ENCODE measurements at places on chromosomes 7 and 10. TPM values are rescaled to one million over a fixed set of nuclear protein-coding genes. Genes with fewer than 3 reads are reported as not detected.
A peak's percentile ranks its signal among the peaks of the same experiment; 100 is the strongest.

DNA sequence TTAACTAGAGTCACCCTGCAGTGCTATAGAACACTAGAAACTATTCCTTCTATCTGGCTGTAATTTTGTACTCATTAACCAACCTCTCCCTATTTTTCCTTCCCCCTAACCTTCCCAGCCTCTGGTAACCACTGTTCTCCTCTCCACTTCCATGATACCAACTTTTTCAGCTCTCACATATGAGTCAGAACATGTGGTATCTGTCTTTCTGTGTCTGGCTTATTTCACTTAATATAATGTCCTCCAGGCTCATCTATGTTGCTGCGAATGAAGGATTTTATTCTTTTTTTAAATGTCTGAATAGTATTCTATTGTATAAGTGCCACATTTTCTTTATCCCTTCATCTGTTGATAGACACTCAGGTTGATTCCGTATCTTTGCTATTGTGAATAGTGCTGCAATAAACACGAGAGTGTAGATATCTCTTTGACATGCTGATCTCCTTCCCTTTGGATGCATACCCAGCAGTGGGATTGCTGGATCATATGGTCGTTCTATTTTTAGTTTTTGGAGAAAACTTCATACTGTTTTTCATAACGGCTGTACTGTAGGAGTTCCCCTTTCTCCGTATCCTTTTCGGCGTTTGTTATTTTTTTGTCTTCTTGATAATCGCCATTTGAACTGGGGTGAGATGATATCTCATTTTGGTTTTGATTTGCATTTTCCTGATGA is 101.4 kb downstream of the FAM107B start:
- no peak for DNase-seq

GRCh38 chr10:51342381-51342780 is 268.1 kb downstream of the PRKG1 start:
- no peak for DNase-seq

DNA sequence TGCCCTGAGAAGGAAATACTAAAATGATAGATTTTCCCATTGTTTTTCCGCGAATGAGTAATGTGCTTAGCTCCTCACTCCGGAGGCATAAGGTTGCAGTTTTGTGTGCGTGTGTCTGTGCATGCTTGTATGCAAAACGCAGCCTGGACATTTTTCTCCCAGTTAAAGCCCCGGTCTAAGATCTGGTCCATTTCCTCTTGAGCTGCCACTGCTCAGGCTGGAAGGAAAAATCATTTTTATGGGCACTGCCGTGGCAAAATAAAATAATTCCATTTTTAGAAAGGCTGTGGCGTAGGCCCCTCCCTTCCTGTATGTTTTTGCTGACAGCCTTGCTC is 260.6 kb downstream of the WDR37 start:
- no peak for DNase-seq

- DNase-seq: no peak
Observed at GRCh38 chr7:35725280-35725680, 30.3 kb upstream of the HERPUD2 start.

- no peak for DNase-seq
Observed at GRCh38 chr7:39621261-39621660, 2.1 kb upstream of the RALA start.

DNA sequence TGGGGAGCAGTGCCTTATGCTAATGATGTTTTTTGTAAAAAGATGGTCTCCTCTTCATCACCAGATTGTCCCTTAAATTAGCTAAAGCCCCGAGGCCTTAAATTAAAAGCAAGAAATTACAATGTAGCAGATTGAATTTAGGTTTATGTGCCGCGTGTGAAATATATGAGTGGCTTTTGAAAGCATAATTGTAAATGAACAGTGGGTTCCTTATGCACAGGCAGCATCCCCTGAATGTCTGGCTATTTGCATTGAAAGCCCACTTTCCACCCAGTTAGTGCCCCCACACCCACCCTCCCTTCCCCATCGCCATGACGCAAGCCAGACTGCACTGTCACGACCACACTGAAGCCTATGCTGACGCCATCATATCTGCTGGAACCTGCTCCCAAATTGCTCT is 62.4 kb upstream of the SORCS3 start:
- DNase-seq: no peak

DNA sequence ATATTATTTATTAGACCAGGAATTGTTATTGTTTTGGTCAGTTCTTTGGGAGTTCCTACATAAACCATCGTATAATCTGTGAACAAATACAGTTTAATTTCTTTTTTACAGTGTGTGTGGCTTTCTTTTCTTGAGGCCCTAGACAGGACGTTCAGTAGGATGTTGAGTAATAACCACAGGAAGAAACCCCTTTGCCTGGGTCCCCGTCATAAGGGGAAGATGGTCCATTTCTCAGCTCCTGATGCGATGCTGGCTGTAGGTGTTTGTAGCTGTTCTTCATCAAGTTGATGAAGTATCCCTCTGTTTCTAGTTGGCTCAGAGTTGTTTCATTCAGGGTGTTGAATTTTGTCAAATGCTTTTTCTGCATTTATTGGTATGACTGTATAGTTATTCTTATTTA is 219.7 kb upstream of the ADARB2 start:
- DNase-seq: no peak

DNA sequence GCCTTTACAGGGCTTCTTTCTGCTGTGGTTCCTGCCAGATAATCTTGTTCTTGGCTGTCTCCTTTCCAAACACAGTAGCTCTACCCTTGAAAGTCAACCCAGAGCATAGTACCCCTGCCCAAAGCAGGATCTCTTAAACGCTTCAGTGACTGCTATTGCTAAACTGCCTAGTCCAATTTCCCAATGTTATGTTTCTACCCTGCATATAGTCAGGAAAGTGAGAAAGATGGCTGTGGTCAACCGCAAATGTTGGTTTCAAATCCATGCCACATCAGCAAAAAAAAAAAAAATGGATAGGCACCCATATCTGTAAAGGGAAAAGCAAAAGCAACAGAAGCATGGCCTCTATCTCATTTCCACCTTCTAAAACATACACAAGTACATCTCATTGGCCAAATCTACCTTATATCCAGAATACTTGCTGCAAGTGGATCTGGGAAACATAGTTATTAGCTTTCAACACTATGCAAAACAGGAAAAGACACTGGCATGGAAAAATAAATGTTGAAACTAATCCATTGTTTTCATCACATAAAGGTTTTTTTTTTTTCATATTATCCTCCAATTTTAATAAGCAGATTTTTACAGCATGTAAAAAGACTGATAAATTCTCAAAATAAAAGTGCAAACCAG is 59.8 kb downstream of the DNAJC1 start:
- DNase-seq: no peak

DNA sequence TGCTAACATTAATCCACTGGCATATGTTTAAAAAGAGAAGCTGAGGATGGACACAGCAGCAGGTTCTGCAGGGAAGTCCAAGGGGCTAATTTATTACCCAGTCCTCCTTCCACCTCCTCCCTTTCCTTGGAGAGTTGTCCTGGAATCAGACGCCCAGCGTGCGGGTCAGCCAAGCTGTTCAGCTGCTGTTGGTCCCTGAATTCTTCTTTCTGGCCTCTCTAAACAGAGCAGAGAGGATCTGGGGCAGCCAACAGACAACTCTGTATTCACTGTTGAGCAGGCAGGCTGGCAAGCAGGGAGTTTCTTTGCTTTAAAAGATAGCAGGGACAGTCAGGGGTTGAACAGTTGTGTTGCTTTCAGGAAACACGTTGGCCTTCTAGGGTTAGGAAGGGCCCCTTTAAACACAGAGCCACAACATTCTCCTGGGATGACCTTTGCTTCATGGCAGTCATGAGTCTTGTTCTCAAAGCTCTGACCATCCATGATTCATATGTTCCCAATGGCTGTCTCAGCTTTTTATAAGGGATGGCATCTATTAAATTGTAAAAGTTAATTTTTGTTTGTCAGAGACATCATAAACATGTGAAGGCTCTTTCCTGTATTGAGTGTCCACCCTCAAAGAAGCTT is 217.0 kb downstream of the CREB5 start:
- no peak for DNase-seq

DNA sequence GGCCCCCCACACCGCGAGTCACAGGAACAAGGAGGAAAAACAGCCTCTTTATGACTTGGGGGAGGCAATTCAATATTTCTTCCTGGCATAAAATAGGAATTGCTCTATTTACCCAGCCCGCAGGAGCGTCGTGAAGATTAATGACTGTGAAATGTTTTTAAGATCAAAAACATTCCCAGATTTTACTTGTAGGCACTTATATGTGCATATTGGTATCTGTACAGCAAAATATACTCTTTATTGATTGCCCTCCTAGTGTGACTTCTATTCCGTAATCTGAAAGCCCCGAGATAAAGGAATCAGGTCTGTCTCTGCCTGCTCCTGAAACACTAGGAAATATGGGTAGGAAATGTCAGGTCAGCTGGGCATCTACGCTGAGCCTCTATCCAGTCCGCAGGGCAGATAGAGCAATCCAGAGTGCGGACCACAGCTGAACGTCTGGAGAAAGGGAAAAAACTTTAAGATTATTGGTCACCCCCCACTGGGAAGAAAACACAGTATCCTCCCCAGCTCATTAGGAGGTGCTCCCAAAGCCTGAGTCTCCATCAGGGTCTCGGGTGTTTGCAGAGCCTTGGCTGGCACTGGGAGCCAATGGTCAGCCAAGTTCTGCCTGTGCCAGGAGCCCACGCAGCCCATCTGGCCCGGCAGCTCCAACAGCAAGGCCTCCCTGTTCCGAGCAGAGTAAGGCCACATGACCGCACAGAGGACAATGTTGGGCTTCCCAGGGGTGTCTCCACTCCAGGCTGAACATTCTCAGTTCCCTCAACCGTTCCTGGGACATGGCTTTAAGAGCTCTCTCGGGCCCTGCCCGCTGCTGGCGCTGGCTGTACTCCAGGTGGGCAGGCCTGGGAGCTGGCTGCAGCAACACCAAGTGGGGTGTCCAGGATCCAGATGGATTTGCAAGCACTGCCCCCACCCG is 7.7 kb downstream of the CTBP2 start:
- peak; percentile 84 for DNase-seq

- DNase-seq: no peak
Observed at GRCh38 chr10:133097961-133098360, 10.2 kb downstream of the ADGRA1 start.

GRCh38 chr10:116109481-116109880 is 163.5 kb downstream of the GFRA1 start:
- no peak for DNase-seq

DNA sequence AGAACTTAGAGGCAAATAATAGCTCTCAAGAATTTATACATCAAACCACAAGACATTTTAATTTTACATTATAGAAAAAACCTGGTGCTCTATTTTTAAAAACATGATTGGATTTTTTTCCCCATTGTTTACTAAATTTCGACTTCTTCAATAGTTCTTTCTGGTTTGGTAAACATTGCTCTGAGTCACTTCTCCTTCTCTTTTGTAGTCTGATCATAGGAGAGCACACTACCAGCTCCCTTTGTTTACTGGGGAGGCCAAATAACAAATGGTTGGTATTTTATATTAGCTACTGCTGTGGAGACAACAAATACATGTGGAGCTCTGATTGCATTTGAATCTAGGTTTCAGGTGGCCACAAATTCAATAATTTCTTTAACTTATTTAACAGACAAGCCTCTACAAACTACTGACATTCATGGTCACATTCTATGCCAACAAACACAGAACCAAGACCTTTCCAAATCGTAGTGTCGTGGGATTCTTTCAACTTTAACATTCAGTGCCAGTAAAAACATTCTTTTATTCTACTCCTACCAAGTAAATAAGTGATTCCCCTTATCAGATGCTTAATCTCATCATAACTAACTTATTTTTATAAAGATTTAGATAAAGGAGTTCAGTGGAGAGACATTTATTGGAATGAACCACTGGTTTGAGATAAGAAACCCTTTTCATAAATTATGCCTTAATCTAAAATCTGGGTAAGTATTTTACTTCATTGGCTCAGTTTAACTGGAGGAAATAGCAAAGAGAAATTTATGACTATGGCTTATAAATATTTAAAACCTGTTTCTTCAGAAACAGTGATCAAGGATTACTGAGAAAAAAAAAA is 17.7 kb upstream of the FXYD4 start:
- DNase-seq: no peak

- DNase-seq: no peak
Observed at GRCh38 chr7:29636009-29636351, 72.3 kb downstream of the PRR15 start.

GRCh38 chr7:47428768-47429472 is 153.0 kb downstream of the TNS3 start:
- no peak for DNase-seq

DNA sequence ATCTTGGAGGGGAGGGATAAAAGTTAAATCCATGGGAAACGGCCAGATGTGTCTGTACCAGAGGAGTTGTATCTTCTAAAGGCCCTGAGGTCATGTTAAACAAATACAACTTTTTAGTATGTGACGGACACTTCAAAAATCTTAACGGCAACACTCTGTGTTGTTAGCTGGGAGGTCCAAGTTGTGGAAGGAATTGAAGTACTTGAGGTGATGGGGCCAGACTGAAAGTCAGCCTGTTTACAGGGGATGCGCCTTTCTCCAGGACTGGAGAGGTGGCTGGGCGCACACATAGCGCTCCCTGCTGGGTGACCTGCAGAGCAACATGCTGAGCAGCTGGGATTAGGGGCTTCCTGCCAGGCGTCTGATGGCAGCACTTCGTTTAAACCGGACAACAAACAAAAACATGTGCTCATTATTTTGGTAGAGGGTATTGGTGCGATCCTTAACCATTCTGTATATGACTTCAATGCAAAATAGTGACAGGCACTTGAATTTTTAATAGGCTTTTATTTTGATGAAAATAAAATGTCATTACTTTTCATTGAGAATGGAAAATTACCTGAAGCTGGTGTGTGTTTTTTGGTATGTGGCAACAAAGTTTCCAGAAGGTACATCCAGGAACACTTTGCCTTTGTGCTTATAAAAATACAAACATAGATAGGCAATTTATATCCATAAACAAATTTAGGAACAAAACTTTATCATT is 198.2 kb downstream of the MLLT10 start:
- DNase-seq: no peak

DNA sequence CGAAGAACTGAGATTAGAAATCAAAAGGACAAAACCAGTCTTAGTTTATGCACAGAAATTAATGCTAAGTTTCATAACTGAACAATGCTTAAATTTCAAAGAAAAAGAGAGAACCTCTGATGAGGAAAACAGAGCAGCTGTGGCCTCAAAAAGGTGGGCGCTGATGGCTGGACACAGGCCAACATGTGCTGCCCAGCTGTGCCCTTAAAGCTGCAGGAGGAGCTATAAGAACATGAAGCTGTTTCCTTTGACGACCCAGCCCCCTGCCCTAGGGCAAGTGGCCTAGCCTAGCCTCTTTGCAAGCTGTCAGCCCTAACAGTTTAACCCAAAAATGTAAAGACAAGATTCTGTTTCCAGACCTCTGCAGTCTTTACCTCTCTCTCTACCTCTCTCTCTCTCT is 107.7 kb downstream of the GRID1 start:
- no peak for DNase-seq

DNA sequence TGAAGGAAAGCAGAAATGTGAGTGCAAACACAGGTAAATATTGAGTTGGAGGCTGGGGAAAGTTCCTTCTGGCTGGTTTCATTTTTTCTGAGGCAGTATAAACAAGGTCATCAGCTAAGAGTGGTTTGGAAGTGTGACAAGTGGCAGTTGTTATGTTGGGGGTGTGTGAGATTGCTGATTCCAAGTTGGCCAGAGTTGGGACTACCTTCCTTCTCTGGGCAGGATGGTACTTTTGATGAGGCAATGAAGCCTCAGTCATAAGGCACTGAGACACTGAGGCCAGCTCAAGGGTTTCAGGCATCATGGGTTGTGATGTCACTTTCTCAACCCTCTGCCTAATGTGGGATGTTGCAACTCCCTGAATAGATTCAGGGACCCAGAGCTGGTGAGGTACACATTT is 8.2 kb upstream of the PTTG1IP2 start:
- DNase-seq: no peak

The PNLIP gene
- total RNA-seq: not detected

The OPN4 gene
- total RNA-seq: not detected

The JCAD gene
- 19.3 TPM for total RNA-seq

The AKR1B15 gene
- total RNA-seq: not detected

The KAZALD1 gene
- 12.1 TPM for total RNA-seq

The OR2A12 gene
- not detected for total RNA-seq

The NXPH1 gene
- not detected for total RNA-seq

All from cardiac septum (tissue), 1 donor.